ENCODE measurements at places on chromosomes 4 and X.

- no peak for DNase-seq
Observed at GRCh38 chr4:120924931-120925330, 2.4 kb upstream of the PRDM5 start.

GRCh38 chrX:96569034-96569433, 115.6 kb upstream of the DIAPH2 start:
- no peak for DNase-seq

DNA sequence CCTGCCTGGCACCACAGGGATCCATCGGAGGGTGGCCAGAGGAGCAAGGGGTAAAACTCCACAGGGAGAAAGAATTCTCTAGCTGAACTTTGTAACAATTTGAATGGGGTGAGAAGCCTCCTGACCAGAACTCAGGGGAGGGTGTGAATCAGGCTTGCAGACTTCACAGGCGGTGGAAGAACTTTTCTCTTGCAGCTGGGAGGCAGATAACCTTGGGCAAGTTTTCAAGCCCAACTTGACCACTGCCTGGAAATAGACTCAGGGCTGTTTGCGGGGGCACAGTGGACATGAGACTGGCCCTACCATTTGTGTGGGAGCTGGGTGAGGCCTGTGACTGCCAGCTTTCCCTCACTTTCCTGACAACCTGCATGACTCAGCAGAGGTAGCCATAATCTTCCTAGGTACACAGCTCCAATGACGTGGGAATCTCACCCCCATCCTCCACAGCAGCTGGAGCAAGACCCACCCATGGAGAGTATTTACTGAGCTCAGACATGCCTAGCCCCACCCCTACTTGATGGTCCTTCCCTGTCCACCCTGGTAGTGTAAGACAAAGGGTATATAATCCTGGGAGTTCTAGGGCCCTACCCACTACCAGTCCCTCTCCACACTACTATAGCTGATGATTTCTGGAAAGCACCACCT, 210.0 kb upstream of the AGTR2 start:
- no peak for DNase-seq

GRCh38 chr4:76896614-76897535, 1.1 kb downstream of the SOWAHB start:
- DNase-seq = peak; percentile 13

- no peak for DNase-seq
Observed at GRCh38 chr4:17884063-17884462, 73.3 kb downstream of the NCAPG start.

DNA sequence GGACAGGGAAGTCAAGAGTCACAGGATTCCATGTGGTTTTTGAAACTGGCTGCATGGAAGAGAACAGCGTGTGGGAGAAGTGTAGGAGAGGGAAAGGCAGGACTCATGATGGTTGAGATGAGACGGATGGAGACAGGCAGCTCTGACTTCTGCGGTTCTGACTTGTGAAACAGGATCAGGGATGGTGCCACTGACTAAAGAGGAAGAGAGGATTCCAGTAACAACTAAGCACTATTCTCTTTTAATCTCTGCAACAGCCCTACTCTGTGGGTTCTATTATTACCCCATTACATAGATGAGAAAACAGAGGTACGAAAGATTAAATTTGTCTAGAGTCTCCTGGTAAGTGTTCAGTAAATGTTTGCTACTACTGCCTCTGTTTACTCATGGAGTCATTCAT, 156.3 kb downstream of the CBR4 start:
- no peak for DNase-seq

DNA sequence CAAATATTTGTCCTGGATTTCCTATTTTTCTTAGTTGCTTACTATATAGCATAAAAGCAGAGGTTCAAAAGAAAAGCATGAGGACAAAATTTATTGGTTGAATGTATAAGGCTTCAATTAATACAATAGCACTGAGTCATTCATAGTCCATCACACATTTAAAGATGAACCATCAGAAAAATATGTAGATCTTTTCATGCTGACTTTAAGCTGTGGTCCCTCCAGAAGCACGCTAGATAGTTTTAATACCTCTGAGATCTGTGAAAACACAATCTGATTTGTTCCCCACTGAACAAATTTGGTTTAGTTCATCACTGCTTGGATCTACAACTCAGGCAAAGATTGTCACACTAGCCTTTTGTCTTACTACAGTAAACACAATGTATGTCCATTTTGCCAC, 377.2 kb upstream of the ANXA10 start:
- DNase-seq = no peak

- DNase-seq = peak; percentile 5
Observed at GRCh38 chr4:134215620-134216344, 14.2 kb upstream of the PABPC4L start.
